ENCODE measurements at places on chromosomes 7 and 10.
A peak's percentile ranks its signal among the peaks of the same experiment; 100 is the strongest.

DNA sequence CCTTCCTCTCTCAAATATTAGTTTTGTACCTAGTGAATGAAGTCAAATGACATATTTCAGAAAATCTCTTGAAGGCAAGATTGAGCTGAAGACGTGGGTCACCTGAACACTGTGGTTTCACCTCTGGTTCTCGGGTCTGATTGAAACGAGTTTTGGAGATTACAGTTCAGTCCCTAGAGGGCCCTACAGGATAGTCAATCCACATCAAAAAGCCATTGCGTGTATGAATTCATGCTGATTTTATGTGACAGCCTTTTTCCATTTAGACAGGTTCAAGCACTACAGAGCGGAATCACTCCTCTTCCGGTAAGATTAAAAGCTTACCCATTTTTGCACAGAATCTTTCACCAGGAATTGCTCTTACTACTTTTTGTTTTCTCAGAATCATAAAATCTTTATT is 62.2 kb downstream of the VIM start:
- DNase-seq, result peak; percentile 1

DNA sequence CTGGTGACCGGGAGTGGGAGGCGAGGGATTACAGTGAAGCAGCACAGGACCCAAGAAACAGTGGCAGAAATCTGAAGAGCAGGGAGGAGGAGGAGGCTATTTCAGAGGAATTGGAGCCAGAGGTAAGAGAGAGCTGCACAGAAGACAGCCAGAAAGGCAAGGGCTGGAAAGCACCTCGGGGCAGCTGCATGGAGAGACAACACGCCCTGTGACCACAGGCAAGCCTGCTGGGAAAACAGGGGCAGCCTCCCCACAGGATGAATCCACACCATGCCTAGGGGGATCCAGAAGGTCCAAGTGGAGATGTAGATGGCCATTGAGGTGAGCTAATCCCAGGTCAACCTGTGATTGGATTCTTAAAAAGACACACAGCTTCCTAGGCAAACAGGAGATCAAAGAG is 118.8 kb downstream of the CLEC2L start:
- DNase-seq, result no peak

- DNase-seq, result no peak
Measured at GRCh38 chr10:102611514-102612087, 32.7 kb upstream of the TRIM8 start.

GRCh38 chr7:97004247-97005182 is 838 bp upstream of the DLX6 start:
- DNase-seq, result no peak

DNA sequence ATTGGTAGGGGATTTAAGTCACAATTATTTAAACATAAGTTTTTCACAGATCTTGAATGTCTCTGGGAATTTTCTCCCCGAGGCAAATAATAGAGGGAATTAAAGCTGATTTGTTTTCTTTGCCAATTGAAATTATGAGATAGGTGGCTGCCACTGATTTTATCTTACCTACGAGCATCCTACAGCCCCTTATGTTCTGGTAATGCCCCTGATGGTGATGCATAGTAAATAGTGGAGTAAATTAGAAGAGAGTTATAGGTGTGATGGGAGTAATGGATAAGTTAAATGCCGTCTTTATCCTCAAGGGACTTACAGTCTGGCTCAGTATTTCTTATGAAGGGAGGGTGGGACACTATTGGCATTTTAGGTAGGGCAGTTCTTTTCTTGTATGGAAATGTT is 58.1 kb downstream of the HDAC9 start:
- no peak for DNase-seq

DNA sequence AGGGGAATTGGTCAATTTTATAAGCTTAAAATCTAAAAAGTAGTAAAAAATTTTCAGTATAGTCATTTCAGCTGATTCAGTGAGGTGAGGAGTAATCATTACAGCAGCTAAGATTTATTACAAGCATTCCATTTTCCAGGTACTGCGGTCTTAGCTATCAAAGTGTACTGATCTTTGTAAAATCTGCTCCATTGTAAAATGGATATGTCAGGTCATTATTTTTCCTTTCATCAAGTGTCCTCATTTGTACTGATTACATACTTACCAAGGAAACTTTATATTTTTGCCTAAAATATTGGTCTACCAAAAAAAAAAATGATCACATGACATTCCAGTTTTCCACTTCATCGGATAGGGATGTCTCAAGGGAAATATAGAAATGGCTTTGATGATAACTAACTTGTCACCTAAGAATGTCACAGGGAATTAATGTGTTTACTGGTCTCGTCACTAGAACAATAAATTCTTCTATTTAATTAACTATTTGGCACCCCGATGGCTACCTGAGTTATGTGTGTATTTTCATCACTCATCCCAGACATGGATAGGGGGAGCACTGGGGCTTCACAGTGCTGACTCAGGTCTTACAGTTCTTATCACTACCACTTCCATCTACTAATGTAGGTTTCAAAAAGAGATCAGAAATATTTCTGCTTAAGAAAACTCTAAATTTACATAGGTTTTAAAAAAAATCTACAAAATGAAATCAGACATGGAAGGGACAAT is 948.4 kb downstream of the PCDH15 start:
- no peak for DNase-seq

GRCh38 chr7:120695848-120696247 is 162.1 kb downstream of the TSPAN12 start:
- DNase-seq, result no peak

DNA sequence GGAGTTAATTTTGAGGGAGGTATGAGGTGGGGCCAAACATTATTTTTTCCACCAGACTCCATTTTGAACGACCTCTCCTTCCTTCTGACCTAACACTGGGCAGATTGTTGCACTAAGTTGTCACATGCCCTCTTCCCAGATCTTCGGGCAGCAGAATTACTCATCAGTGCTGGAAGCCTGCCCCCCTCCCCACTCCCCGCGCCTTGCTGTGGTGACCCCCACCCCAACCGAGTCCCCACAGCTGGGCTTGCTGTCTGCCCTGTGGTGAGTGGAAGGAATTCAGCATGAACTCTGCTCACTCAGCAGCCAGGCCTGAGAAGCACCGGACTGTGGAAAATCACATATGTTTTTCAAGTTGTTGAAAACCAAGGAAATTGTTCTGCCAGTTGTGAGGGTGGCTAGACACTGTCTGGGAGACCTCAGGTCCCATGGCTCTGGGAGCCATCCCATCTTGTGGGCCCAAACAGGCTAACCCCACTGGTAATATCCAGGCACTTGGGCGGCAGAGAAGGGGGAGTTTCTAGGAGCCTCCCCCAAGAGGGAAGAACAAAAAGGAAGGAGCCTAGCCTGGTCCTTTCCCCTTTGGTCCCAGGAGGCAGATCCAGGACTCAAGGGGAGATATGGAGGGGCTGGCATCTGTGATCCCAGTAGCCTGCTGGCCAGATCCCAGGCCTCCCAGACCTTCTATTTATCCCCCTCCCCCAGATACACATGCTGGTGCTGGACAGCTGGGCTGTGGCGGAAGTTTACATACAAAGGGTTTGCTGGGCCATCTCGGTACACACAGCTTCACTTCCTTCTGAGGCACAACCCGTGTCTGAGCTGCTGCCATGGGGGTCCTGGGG is 3.5 kb upstream of the AEBP1 start:
- peak; percentile 92 for DNase-seq

All from fibroblast of gingiva (primary cell).